Activated CD8-positive, alpha-beta memory T cell treated with anti-CD3 and anti-CD28 coated beads for 1 hour (primary cell): ENCODE measurements at places on chromosomes 3 and 15.
A peak's percentile ranks its signal among the peaks of the same experiment; 100 is the strongest.

GRCh38 chr15:88613074-88613944 is 7.8 kb upstream of the AEN start:
- DNase-seq: no peak

- DNase-seq: no peak
Measured at GRCh38 chr15:58568157-58568571, 136.4 kb downstream of the LIPC start.

- DNase-seq: no peak
Measured at GRCh38 chr3:30768046-30768445, 126.4 kb downstream of the GADL1 start.

- no peak for DNase-seq
Measured at GRCh38 chr3:23923786-23924185, 6.9 kb downstream of the RPL15 start.

DNA sequence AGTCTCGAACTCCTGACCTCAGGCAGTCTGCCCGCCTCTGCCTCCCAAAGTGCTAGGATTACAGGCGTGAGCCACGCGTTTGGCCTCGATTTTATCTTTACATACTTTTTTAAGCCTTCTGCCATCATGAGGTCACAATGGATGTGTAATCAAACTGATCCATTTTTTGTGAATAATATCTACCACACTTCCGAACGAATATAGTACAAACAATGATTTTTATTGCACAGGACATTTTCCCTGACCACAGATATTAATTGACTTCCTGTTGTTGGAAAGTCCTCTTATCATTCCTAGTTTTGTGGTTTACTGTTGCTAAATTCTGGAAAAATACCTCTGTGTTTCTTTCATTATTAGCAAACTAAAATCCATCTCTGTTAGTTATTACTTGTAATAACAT is 68.9 kb downstream of the MINDY2 start:
- DNase-seq: no peak

- DNase-seq: no peak
Measured at GRCh38 chr3:99878005-99878404, 60.3 kb downstream of the CMSS1 start.

DNA sequence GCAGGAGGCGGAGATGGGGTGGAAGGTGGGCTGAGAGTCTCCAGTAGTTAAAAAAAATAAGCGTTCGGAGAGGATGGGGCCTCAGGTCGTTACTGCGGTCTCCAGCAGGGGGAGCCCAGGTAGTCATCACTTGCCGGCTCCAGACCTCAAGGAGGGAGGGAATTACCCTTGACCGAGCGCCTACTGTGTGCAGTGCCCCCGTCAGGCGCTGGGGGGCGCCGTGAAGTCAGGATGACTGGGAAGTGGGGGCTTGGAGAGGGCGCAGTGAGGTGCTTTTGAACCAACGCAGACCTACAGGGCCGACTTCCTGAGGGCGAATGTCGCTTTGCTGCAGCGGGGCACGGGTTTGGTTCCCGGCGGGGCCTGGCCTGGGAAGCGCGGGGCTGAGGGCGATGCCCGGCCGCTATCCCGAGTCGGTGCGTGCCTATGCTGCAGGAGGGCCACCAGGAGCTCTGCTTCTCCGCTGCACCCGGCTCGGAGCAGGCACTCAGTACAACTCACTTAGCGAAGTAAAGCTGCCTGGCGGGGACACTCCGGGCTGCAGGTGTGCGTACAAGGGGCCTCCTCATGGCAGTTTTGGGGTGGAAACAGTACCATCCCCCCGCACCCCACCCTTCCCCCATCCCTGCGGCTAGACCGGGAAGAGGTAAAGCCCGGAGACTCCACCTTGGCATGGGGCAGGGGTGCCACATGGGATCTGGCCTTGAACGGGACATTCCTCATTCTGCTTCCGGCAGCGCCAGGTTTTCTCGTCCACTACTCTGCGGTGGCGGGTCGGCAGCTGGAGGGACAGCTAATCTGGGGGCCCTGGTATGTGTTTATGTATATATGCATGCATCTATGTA is 79.8 kb downstream of the RHCG start:
- DNase-seq: peak; percentile 49

DNA sequence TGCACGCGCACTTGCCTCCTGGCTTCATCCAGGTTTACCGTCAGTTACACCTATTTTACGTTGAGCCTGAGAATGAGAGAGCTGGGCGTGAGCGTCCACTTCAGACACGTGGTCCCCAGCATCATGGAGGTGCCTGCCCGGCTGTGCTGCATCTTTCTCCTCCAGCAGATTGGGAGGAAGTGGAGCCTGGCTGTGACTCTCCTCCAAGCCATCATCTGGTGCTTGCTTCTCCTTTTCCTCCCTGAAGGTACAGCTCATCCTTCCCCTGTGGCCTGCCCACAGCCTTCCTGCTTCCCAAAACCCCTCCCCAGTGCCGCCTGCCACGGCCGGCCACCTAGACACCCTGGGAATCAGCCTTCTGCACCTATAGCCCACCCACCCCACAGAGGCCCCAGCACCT is 31.6 kb downstream of the SLC22A14 start:
- no peak for DNase-seq

DNA sequence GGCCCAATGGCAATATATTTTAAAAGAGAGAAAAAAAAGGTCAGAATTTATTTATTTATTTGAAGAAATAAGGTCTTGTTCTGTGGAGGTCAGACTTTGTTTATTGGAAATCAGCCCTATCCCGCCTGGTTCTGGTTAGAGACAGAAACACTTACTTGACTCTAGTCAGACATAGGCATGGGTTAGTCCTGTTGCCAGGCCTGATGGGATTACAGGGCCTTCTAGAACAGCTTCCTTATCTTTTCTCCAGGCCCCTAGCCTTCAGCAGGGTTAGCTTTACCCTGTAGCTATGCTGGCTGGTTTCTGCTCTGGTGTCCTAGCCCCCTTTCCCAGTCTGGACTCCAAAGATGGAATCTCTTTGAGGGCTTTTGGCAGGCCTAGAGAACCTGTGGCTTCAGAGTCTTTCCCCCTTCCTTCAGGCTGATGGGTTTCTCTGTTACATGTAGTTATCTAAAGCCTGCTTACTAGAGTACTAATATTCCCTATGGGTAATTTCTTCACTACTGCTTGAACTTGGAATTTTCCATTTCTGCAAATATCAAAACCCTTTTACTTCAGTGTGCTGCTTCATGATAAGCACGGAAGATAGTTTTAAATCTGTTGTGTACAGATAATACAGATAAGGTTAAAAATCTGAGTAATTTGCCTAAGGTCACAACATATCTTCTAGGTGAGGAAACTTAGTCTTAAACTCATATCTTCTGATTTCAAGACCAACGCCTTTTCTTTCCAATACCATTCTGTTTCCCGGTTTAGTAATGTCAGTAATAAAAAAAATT is 10.6 kb downstream of the IREB2 start:
- DNase-seq: no peak

DNA sequence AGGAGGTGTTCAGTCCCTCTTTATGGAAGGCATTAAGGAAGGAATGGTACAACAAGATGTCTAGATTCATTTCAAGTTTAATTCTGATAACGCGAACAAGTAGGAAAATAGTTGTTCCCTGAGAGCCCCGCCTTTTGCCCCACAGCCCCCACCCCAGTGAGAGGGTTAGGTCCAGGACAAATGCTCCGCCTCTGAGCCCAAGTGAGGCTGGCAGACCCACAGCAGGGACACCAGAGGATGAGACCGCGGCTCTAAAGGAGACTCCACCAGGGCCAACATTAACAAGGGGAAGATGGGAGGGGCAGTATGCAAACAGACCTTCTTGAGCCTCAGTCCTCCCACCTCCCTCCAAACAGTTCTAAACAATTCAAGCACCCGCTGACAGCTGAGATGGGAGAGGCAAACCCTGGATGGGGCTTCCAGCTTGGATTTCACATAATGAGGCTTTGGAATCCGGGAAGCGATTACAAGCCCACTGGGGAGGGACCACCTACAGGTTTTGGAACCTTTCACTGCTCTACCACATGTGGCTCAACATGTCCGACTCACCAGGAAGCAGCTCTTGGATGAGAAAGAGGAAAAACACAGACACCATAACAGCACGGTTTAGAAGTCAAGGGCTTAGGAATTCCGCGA is 42.9 kb upstream of the IREB2 start:
- no peak for DNase-seq

- DNase-seq: no peak
Measured at GRCh38 chr15:40058476-40059140, 19.6 kb upstream of the SRP14 start.

DNA sequence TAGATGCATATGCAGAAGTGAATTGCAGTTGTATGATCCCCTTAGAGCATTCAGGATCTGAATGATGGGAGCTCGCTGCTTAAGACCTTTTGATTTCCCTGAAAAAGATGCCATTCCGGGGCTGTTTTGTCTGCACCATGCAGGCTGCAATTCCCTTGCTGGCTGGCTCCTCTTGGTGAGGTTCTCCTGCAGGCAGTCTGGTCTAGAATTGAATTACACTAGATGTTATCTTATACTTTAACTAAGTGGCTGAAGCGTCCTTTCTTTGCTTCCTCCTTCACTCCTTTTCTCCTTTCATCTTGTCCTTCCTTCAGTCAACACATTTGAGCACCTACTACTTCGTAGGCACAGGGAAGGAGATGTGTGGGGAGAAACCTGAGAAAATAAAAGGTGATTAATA is 18.6 kb upstream of the MYZAP start:
- DNase-seq: no peak

GRCh38 chr15:100592898-100593297 is 9.1 kb downstream of the LINS1 start:
- no peak for DNase-seq

DNA sequence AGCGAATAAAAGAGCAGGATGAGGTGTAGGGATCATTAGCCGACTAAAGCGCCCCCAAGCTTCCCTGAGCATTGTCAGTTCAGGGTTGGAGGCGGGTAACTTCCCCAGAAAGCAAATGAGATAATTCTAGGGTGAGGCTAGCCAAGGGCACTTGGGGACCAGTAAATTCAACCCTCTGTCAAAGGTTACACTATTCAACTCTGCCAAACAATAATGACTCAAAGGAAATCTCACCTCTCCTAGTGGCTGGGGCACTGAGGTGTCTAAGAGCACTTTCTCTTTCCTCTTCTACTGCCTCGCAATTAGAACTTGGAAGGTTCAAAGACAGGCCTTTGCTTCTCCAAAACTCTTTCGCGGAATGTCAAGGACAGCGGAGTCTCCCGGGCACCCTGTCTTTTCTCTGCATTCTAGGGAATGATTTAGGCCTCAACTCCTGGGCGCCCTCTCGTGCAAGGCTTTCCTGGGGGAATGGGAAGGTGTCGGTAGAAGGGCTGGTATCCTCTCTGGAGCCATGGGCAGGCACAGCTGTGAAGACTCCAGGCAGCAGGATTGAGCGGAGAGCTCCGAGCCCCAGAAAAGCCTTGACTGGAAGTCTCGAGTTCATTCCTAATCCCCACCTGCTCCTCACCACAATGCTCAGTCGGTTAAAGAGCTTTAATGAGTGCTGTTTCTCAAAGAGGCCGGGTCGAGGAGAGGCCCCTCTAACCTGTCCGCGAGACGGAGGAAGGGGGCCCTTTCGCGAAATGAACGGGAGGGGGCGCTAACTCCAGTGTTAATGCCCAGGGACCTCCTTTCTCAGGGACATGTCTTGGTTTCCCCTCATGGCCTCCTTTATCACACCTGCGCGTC is 21.9 kb downstream of the ZIC4 start:
- DNase-seq: no peak

DNA sequence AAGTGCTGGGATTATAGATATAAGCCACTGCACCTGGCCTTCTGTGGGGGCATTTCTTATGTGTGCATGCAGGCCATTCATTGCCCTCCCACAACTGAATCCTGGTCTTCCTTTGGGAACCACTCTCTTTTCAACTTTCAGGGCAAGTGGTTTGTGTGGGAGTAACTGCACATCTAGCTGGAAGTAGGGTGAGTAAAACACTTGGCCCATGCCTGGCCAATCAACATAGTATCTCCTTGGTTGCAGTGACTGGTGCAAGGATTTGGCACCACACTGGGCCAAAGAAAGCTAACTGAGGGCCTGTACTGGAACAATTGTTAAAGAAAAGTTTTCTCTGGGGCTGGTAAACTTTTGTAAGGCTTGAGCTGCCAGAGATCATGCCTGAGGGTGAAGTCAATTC is 189.2 kb upstream of the FEZF2 start:
- DNase-seq: no peak

DNA sequence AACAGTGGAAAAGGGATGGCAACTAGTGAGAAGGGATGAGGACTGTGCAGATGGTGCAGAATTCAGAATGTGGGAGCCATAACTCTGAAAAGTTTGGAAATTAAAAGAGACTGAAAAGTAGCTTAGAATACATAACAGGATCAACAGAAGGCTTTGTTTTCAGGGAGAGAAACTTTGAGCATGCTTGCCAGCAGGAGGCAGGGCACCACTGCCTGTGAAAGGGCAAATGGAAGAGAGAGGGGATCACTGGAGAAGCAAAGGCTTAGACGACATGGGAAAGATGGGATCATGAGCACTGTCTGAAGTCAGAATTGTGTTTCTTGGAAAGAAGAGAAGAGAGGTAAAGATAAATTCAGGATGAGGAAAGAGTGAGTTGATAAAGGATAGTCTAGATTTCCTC is 99.6 kb downstream of the ABI3BP start:
- DNase-seq: no peak

DNA sequence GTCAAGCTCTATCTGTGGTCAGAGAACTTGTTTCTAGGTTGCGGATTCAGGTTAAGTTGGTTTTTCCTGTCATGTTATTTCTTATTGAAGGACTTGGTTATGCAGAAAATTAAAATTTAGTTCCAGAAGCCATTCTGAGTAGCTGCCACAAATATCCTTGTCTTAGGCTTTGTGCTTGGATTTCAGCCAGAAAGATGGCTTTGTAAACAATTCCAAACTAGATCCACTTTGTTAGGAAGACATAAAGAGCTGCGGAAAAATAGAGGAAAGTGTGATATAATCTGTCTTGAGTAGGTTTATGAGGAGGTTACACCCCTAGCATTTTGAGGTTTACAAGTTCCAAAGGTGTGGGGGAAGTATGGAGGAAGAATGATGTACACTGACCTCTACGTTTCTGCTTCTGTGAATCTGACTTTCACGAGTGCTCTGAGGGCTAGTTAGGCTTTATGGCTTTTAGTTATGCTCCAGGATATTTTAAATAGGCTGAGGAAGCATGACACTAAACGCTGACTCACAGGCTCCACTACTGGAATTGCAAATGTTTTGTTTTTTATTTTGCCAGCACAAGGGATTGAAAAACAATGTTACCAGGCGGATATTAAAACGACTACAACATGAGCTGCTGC is 46.3 kb upstream of the UTS2B start:
- no peak for DNase-seq
